Placental epithelial cell (primary cell): ENCODE measurements at places on chromosomes 4 and X. TPM values are rescaled to one million over a fixed set of nuclear protein-coding genes. Genes with fewer than 3 reads are reported as not detected.

MAGEB17 gene
- total RNA-seq: not detected in 2 replicates

PITX2 gene
- total RNA-seq: 0.43 TPM in 1 of 2 replicates, not detected in the other

ANXA10 gene
- not detected in 2 replicates for total RNA-seq

GPR34 gene
- total RNA-seq: not detected in 2 replicates

CA5B gene
- 9.2 and 13.0 TPM in 2 replicates for total RNA-seq
